ENCODE measurements at places on chromosomes 2 and 18.
A peak's percentile ranks its signal among the peaks of the same experiment; 100 is the strongest.

- no peak overlapping the region for H3K4me3 ChIP-seq
- no peak for DNase-seq
- H3K27me3 ChIP-seq: peaks cover 3% of the 10 kb centered on the region
- H3K4me1 ChIP-seq: no peaks in the 10 kb centered on the region
Observed at GRCh38 chr2:182615036-182615435, 101.0 kb upstream of the DNAJC10 start.

GRCh38 chr2:203394519-203395227 lies 66.5 kb downstream of the ABI2 start:
- H3K36me3 ChIP-seq: peaks cover 16% of the 10 kb centered on the region
- H3K27ac ChIP-seq: no peak overlapping the region
- no peak for DNase-seq
- H3K4me1 ChIP-seq: peaks cover 5% of the 10 kb centered on the region
- H3K4me3 ChIP-seq: no peak overlapping the region

- no peak overlapping the region for H3K4me3 ChIP-seq
- no peak overlapping the region for H3K27ac ChIP-seq
- DNase-seq: no peak
- no peaks in the 10 kb centered on the region for H3K4me1 ChIP-seq
- H3K27me3 ChIP-seq: peaks cover 14% of the 10 kb centered on the region
Observed at GRCh38 chr2:26584191-26584590, 57.0 kb downstream of the CIB4 start.

DNA sequence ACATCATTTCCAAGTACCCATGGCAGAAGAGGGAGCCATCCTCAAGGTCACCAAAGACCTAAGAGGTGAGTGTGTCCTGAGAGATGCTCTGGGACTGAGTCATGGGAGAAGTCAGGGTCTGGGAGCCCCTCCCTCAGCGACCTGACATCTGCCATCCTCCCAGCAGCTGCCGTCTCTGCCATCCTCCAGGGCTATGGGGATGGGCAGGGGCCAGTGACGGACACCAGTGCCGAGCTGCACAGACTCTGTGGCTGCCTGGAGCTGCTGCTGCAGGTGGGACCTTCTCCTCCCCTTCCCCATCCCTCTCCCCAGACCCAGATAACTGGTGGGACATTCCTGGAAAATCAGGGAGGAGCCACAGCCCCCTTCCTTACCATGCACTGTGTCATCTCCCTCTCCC lies 1.5 kb downstream of the RUFY4 start:
- peaks cover 8% of the 10 kb centered on the region for H3K4me1 ChIP-seq
- no peaks in the 10 kb centered on the region for H3K36me3 ChIP-seq
- H3K27me3 ChIP-seq: peaks cover 5% of the 10 kb centered on the region
- H3K27ac ChIP-seq: no peak overlapping the region
- no peak for DNase-seq

- peaks cover 7% of the 10 kb centered on the region for H3K4me1 ChIP-seq
- H3K27ac ChIP-seq: no peak overlapping the region
- DNase-seq: no peak
- peaks cover 68% of the 10 kb centered on the region for H3K36me3 ChIP-seq
- no peaks in the 10 kb centered on the region for H3K27me3 ChIP-seq
Observed at GRCh38 chr2:151470556-151470955, 60.9 kb downstream of the RIF1 start.

DNA sequence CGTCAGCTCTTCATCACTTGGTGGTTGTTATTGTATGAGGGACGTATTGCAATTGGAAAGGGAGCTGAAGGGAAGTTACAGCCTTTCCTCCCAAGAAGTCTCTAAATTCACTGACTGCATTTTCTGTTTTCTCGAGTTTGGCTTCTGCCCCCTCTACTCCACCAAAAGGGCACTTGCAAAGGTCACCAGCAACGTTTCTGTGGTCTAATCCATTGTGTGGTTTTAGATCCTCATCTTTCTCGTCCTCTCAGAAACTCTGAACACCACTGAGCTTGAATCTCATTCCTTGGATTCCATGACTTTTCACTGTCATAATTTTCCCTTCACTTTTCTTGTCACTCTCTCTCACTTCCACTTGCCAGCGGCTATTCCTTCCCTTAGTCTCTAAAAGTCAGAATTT lies 308.0 kb downstream of the AFF3 start:
- DNase-seq: no peak
- H3K4me3 ChIP-seq: no peak overlapping the region
- H3K27ac ChIP-seq: no peak overlapping the region
- no peaks in the 10 kb centered on the region for H3K4me1 ChIP-seq
- H3K27me3 ChIP-seq: no peaks in the 10 kb centered on the region

- no peak for DNase-seq
- H3K27me3 ChIP-seq: no peaks in the 10 kb centered on the region
- H3K36me3 ChIP-seq: no peaks in the 10 kb centered on the region
- no peak overlapping the region for H3K4me3 ChIP-seq
- H3K27ac ChIP-seq: no peak overlapping the region
Observed at GRCh38 chr2:30363406-30363805, 83.6 kb upstream of the LCLAT1 start.

- H3K27ac ChIP-seq: no peak overlapping the region
- H3K4me3 ChIP-seq: no peak overlapping the region
- no peaks in the 10 kb centered on the region for H3K36me3 ChIP-seq
- DNase-seq: no peak
- no peaks in the 10 kb centered on the region for H3K4me1 ChIP-seq
- H3K27me3 ChIP-seq: peaks cover 22% of the 10 kb centered on the region
Observed at GRCh38 chr2:130807659-130808385, 28.9 kb upstream of the ARHGEF4 start.

GRCh38 chr18:57619876-57620275 lies 1.8 kb downstream of the NARS1 start:
- no peak for DNase-seq

DNA sequence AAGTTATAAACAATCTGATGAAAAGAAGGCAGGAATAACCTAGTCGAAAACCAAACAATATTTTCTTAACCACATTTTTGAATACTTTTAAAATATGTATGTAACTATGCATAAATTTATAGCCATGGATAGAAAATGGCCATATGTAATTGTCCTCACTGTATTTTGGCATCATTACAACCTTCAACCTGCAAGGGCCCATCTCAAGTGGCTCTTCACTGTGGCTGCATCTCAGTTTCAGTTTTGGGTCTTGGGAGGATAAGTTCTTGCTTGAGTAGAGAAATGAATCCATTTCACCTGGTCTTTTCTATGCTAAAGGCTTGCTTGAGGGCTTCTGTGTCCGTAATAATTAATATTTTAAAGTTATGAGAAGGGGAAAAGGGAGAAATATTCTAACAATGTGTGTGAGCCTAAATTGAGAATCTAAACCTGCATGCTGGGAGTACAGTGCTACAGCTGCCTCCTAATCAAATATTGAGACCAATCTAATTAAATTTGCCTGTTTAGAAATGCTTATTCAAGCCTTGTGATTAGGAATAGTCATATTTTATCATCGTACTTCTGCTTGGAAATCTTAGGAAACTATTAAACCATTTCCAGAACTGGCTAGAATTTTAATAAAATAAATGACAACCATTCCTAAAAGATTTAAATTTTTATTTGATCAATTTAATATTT lies 92.5 kb downstream of the EML4 start:
- DNase-seq: no peak
- H3K27ac ChIP-seq: no peak overlapping the region
- H3K27me3 ChIP-seq: no peaks in the 10 kb centered on the region

- DNase-seq: no peak
- H3K4me1 ChIP-seq: no peaks in the 10 kb centered on the region
- H3K4me3 ChIP-seq: no peak overlapping the region
- H3K27me3 ChIP-seq: peaks cover 6% of the 10 kb centered on the region
- no peaks in the 10 kb centered on the region for H3K36me3 ChIP-seq
Observed at GRCh38 chr18:36274083-36274715, 23.3 kb upstream of the FHOD3 start.

DNA sequence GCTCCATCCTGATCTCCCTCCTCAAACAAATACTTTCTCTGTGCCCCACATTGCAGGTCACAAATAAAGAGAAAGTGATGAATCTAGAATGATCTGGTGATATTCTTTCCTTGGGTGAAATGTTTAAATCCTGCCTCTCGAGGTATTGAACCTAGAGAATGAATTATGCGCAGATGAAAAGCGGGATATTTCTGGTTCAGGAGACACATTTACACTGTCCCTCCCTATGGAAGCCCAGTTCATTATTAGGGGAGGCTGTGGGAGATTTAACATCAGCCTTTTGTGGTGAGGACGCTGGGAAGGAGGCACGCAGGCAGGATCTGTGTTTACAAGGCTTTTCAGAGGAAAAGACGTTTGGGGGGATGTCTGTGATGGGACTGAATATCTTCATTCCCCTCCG lies 20.6 kb downstream of the MAPRE2 start:
- no peak for DNase-seq
- H3K27ac ChIP-seq: no peak overlapping the region
- H3K27me3 ChIP-seq: no peaks in the 10 kb centered on the region
- no peak overlapping the region for H3K4me3 ChIP-seq

GRCh38 chr2:28640908-28641300 lies 110.7 kb upstream of the PPP1CB start:
- H3K36me3 ChIP-seq: no peaks in the 10 kb centered on the region
- H3K4me1 ChIP-seq: peaks cover 22% of the 10 kb centered on the region
- no peak overlapping the region for H3K27ac ChIP-seq

- no peak for DNase-seq
- peaks cover 78% of the 10 kb centered on the region for H3K4me1 ChIP-seq
- H3K36me3 ChIP-seq: peaks cover 14% of the 10 kb centered on the region
- peak overlapping the region; percentile 78 for H3K4me3 ChIP-seq
- H3K27me3 ChIP-seq: no peaks in the 10 kb centered on the region
Observed at GRCh38 chr2:181141676-181142075, 161.3 kb downstream of the UBE2E3 start.

DNA sequence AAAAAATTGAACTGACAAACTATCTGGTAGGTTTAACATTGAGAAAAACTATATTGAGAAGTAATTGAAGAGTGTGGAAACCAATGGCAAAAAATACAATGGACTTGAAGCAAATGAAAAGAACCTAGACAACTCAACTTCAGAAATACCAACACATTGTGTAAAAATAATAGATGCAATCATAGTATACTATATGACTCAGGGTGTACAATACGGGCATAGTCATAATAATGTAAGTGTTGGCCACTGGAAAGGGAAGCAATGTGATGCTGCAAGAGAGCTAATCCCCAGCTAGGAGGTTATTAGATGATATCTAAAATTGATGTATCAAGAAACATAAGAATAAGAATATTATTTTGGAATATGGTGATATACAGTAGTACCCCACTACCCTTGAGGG lies 45.3 kb downstream of the SMAD7 start:
- peaks cover 6% of the 10 kb centered on the region for H3K36me3 ChIP-seq
- peaks cover 12% of the 10 kb centered on the region for H3K4me1 ChIP-seq
- peaks cover 8% of the 10 kb centered on the region for H3K27me3 ChIP-seq
- H3K4me3 ChIP-seq: no peak overlapping the region

DNA sequence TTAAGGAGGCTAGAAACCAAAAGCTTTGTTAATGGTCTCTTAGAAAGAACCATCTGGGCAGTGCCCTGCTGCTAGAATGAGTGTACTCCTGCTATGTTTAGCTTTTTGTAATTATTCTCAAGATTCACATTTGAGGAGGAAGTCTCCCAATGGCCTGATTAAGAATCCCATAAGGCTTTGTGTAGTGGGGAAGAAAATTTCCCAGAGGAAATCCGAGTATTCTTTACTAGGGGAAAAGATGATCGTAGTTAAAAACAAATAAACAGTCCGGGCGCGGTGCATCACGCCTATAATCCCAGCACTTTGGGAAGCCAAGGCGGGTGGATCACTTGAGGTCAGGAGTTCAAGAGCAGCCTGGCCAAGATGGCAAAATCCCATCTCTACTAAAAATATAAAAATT lies 117.9 kb downstream of the PTRHD1 start:
- no peaks in the 10 kb centered on the region for H3K27me3 ChIP-seq
- H3K4me1 ChIP-seq: peaks cover 6% of the 10 kb centered on the region
- peaks cover 17% of the 10 kb centered on the region for H3K36me3 ChIP-seq
- H3K4me3 ChIP-seq: no peak overlapping the region

- peaks cover 76% of the 10 kb centered on the region for H3K4me1 ChIP-seq
- H3K4me3 ChIP-seq: peak overlapping the region; percentile 98
- peak overlapping the region; percentile 96 for H3K27ac ChIP-seq
- peaks cover 29% of the 10 kb centered on the region for H3K36me3 ChIP-seq
Observed at GRCh38 chr2:157874997-157875640, 1.0 kb downstream of the ACVR1 start.

GRCh38 chr2:168671932-168672331 lies 130.5 kb upstream of the NOSTRIN start:
- H3K27ac ChIP-seq: no peak overlapping the region
- peaks cover 4% of the 10 kb centered on the region for H3K36me3 ChIP-seq
- H3K4me1 ChIP-seq: peaks cover 18% of the 10 kb centered on the region
- H3K27me3 ChIP-seq: no peaks in the 10 kb centered on the region

DNA sequence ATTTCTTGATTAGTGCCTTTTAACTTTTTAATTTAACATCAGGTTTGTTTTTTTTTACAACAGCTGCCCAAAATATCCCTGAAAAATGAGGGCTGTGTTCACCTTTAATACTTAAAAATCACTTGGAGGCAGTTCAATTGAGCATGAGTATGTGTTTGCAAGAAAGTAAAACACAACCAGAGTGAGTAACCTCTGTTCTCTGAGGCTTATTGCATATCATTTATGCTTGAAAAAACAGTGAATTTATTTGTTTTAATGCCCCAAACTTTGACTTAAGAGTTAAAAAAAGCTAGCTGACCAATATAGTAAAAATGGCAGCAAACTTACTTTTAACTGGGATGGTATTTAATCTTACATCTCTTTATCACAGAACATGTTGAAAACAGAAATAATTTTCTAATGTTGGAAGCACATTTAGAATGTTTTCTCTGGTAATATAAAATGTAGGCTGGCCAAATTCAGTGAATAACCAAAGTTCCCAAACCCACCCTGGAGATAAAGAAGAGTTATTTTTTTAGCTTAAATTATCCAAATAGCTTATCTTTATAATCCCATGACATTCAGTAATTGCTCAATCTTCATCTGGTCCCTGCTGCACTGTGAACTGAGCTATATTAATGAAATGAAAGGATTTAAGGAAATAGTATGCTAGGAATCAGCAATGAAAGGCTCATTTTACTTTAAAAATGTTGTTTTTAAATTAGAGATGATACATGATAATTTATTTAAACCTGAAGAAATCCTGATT lies 24.8 kb upstream of the EFEMP1 start:
- H3K4me1 ChIP-seq: no peaks in the 10 kb centered on the region
- no peak overlapping the region for H3K27ac ChIP-seq
- no peak for DNase-seq
- H3K4me3 ChIP-seq: no peak overlapping the region
- no peaks in the 10 kb centered on the region for H3K27me3 ChIP-seq
